Activated CD4-positive, CD25-positive, alpha-beta regulatory T cell treated with anti-CD3 and anti-CD28 coated beads, Interleukin-2, amount 50 U/mL, for 72 hours (primary cell): ENCODE measurements at places on chromosomes 16 and 17.

DNA sequence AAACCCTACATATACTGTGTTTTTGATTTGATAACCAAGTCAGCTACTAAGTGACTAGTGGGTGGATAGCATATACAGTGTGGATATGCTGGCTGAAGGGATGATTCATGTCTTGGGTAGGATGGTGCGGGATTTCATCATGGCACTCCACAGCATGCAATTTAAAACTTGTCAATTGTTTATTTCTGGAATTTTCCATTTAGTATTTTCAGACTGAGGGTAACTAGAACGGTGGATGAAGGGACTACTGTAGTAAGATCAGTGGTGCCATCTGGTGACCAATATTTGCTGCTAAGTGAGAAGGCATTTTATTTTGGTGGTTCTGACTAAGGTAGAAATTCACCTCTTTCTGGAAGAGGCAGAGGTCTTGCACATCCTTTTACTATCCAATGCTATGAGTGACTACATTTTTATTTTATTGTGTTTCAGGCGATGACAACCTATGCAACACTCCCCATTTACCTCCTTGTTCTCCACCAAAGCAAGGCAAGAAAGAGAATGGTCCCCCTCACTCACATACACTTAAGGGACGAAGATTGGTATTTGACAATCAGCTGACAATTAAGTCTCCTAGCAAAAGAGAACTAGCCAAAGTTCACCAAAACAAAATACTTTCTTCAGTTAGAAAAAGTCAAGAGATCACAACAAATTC, 3.1 kb downstream of the CDC6 start:
- no peak for DNase-seq

- DNase-seq: no peak
Observed at GRCh38 chr16:74503412-74503811, 82.1 kb upstream of the CLEC18B start.

DNA sequence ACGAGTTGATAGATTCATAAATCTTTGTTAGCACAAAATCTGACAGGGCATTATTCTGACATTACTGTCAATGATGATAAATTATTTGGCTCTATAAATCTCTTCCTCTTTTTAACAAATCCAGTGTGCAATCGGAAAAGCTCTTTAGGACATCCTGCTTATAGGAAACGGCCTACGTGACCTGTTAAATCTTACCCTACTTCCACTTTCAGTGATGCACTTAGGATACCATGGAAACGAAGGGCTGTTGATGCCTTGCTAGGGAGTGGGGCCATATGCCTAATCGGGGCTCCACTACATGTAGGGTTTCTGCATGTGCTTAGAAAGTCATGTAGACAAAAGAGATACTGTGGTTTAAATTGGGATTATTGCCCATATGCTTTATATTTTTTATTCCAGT, 27.2 kb downstream of the ZNF594 start:
- DNase-seq: no peak

DNA sequence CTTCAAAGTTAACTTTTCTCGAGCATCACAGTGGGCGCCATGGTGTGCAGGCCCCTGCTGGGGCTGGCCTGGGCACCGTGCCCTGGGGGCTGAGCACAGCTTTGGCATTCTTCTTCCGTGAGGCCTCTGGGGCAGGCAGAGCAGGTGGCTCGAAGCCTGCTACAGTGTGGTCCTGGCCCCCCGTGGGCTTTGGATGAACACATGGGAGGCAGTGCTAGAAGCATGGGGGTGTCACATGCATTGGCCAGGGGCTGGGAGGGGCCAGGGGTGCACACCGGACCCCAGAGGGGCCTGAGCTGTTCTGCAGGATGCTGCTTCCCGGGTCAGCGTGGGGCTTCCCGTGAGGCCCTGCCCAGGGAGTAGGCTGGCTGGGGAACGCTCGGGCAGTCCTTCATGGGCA, 12.1 kb upstream of the C16orf74 start:
- DNase-seq: no peak

- no peak for DNase-seq
Observed at GRCh38 chr17:63071797-63072196, 105.8 kb downstream of the TANC2 start.

- DNase-seq: no peak
Observed at GRCh38 chr17:21025451-21025850, 17.4 kb downstream of the USP22 start.

DNA sequence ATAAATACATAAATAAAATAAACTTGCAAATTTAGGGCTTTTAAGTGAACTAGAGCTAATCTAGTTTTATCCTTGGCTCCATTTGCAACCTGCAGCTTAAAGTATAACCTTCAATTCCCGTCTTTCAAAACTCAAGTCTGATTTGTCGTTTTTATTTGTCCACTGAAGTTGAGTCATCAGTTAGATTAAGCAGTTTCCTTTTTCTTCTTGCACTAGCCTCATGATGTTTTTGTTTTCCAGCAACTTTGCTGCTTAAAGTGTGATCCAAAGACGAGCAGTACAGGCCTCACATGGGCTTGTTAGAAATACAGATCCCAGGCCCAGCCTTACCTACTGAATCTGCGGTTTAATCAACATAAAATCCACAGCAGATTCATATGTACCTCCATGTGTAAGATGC, 13.8 kb downstream of the ARSG start:
- no peak for DNase-seq

GRCh38 chr17:34720760-34721159, 141.4 kb downstream of the TMEM132E start:
- DNase-seq: no peak

- DNase-seq: no peak
Observed at GRCh38 chr17:59561042-59561441, 4.4 kb upstream of the DHX40 start.

GRCh38 chr17:77147357-77147801, 6.6 kb downstream of the SEC14L1 start:
- DNase-seq: no peak

GRCh38 chr17:57999496-58000017, 7.5 kb downstream of the SRSF1 start:
- no peak for DNase-seq

DNA sequence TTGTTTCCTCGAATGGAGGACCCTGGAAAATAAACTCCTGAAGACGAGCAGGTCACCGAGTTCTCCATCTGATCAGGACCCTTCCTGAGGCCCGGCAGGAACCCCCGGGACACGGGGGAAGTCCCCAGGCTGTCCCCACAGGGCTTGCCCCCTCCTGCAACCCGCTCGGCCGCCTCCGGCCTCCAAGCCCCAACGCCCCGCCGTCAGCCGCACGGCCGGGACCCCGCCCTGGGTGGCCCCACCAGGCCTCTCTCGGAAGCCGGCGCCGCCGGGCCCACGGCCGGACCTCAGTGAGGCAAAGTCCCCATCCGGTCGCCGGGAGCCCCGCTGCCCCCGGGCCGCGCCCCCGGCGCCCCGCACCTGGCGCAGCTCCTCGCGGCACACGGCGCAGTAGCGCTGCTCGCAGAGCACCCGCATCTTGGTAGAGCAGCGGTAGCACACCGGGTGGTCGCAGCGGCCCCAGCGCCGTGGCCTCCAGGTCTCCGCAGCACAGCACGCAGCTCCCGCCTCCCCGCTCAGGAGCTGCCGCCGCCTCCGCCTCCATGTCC, 383 bp downstream of the ZNF598 start:
- no peak for DNase-seq

DNA sequence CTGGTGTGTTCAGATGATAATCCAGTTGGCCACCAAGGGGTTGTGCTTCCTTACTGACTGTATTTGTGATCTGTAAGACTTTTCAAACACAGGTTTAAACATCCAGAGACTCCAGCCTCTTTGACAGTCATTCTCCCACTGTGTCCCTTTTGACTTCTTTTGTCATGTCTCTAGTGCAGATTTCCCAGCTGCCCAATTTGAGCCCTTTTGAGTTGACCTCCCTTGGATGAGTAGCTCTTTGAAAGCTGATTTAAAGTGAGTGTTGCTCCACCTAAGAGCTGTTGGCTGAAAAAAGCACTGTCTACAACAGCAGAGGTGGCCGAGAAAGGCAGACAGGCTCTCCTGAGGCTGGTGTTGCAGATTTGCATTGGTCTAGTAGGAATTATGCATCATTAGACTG, 188.4 kb upstream of the TBX2 start:
- DNase-seq: no peak

DNA sequence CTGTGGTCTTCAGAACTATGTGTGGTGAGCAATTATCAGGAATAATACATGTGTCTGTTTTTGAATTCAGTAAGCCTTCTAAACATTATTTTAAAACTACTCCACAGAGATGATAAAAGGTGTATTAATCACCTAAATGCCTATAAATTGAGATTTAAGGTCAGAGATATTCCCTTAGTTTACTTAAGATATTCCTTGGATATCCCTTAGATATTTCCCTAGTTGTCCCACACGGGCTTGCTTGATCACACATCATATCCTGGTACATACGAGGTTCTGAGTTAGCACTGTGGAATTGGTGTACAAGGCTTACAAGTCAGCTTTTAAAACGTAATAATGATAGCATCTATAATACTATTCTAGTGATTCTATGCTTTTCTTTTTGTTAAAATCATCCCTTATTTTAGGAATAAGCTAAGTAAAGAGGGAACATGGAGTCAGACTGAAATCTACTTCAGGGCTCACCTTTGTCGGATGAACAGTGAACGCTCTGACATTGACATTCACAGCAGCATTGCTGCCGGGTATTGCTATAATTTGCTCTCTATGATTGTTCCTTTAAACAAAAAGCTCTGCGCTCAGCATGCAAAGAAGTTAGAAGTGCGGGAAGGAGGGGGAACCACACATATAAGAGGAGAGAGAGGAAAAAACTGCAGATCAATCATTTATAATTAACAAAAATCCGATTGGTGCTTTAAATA, 136.5 kb downstream of the SKAP1 start:
- no peak for DNase-seq

DNA sequence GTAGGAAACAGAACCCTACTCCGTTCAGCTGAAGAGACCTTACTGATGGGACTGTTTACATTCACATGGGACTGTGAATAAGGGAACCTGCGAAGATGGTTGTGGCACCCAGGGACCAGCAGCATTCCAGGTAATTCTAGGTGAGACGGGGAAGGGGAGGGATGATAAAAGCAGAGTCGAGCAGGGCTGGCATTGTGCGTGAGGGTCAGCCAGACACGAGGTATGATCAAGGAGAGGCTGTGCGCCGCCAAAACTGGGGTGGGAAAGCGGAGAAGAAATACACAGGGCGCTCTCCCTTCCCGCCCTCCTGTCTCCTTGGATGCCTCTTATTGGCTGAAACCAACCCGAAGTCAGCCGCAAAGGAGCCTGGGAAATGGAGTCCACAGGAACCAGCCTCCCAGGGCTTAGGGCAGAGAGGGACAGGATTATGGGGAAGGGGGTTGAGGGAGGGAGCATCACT, 38.4 kb upstream of the CSNK2A2 start:
- peak; percentile 60 for DNase-seq

DNA sequence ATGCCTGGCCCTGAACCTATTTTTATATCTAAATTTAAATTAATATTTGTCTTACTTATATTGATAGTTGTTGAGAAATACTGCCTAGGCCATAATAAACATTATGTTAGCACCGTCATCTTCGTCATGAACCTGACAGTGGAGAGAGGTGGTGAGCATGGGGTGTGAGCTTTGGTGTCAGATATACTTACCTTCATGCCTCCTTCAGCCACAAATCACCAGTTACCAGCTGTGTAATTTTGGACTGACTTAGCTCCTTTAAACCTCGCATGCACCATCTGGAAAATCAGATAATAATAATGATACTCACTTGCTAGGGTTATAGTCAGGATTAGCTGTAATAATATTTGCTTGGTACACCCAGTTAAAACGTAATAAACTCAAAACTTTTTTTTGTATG, 35.0 kb downstream of the SNX29 start:
- DNase-seq: no peak

DNA sequence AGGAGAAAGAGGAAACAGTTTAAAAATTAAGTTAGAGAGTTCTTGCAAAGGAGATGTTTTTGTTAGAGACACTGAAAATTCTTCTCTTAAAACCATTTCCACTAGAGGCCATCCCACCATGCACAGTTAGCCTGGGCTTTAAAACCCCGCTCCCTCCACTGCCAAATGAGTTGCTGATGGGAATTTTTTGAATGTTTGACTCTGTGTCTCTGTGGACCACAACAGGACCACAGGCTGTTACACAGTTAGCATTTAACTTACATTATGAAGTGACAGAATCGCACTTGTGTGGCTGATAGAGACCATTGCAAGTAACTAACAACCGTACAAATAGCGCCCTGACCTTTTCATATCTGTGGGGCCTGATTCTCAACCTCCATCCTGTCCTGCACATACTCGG, 74.7 kb upstream of the TBX2 start:
- DNase-seq: no peak

DNA sequence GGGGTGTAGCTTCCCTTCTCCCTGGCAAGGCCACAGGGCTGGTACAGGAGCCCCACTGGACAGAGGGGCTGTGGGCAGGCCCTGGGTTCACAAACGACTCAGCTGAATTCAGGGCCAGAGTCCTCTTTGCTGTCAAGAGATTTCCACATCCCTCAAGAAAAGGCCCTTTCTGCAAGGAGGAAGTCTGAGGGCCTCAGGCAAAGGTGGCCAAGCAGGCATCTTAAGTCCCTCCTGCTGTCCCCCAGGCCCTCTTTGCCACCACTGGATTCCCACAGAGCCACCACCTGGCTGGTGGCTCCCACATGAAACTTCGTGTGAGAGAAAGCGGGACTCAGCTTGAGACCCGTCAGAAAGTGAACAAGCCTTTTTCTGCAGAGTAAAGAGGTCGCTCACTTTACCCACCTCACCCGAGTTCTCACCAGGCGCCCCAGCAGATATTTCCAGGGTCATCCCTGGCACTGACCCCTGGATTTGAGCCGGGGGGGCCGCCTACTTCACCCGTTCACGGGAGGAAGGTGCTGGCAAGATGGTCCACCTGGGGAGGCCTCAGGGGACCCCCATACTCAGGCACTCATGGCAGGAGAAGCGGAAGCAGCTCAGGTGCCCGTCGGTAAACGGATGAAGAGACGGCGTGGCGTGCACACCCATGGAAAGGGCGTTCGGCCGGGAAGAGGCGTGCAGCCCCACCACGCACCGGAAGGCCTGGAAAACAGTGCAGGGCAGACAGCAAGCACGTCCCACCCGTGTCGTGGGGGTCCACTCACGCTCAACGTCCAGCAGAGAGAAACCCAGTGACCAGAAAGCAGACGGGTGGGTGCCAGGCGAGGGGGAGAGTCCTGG, 3.6 kb downstream of the RNF166 start:
- DNase-seq: no peak

- no peak for DNase-seq
Observed at GRCh38 chr17:34651402-34651811, 72.0 kb downstream of the TMEM132E start.

DNA sequence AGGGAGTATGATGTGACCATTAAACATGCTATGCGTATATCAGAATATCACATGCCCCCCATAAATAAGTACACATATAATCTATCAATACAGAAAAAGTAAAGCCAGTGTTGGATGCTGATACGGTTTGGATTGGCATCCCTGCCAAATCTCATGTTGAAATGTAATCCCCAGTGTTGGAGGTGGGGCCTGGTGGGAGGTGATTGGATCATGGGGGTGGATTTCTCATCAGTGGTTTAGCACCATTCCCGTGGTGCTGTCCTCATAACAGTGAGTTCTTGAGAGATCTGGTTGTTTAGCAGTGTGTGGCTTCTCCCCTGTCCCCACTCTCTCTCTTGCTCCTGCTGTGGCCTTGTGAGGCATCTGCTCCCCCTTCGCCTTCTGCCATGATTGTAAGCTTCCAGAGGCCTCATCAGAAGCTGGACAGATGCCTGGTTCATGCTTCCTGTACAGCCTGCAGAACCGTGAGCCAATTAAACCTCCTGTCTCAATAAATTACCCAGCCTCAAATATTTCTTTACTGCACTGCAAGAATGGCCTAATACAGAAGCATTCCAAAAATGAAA, 88.9 kb downstream of the AATF start:
- no peak for DNase-seq
